ENCODE measurements at places on chromosomes 1 and 21.

- no peak overlapping the region for H3K4me3 ChIP-seq
- H3K27ac ChIP-seq = no peak overlapping the region
- no peaks in the 10 kb centered on the region for H3K27me3 ChIP-seq
- H3K36me3 ChIP-seq = no peaks in the 10 kb centered on the region
Measured at GRCh38 chr1:153513023-153513422, 22.8 kb downstream of the S100A6 start.

- H3K27ac ChIP-seq = no peak within 1 kb of the TSS
- no peaks in the 10 kb centered on the region for H3K27me3 ChIP-seq
- no peaks in the 10 kb centered on the region for H3K4me1 ChIP-seq
- no peaks in the 10 kb centered on the region for H3K36me3 ChIP-seq
- H3K4me3 ChIP-seq = no peak within 1 kb of the TSS
Measured at GRCh38 chr1:17755120-17755519, at the start of gene ACTL8. ACTL8 (plus strand) TSS chr1:17755333; CDS start chr1:17823009, 67,676 bp downstream.

DNA sequence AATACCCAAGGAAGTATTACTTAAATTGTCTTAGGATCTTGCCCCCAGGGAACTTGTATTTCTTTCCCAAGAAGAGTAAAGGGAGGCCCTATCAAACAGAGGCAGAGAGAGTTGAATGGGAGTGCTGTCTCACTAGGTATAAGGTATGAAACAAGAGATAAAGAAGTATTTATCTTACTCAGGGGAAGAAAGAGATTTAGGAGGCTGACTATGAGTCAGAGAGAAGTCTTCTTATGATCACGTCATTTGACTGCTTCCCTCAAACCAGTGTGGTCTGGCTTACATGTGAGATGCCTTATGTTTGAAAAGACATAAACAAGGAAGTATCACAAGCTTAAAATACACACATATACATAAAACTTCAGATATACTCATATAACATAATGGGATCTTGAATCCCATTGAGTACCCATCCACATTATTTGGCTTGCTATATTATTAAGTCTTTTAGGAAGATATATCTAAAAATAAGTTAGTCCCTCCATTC is 29.6 kb downstream of the DUSP10 start:
- peaks cover 6% of the 10 kb centered on the region for H3K27me3 ChIP-seq
- no peak overlapping the region for H3K4me3 ChIP-seq
- no peak overlapping the region for H3K27ac ChIP-seq
- no peak for DNase-seq
- H3K4me1 ChIP-seq = no peaks in the 10 kb centered on the region
- H3K36me3 ChIP-seq = no peaks in the 10 kb centered on the region

GRCh38 chr1:201250326-201251011 is 32.8 kb upstream of the PKP1 start:
- no peak overlapping the region for H3K27ac ChIP-seq
- H3K4me1 ChIP-seq = peaks cover 4% of the 10 kb centered on the region
- no peak for DNase-seq

GRCh38 chr21:36330904-36331303 is 10.9 kb downstream of the MORC3 start:
- H3K27me3 ChIP-seq = no peaks in the 10 kb centered on the region
- H3K4me1 ChIP-seq = peaks cover 9% of the 10 kb centered on the region
- peak; percentile 59 for DNase-seq
- no peak overlapping the region for H3K4me3 ChIP-seq

Measured in A673 (cell line).